ENCODE measurements at places on chromosomes 6 and 20.

DNA sequence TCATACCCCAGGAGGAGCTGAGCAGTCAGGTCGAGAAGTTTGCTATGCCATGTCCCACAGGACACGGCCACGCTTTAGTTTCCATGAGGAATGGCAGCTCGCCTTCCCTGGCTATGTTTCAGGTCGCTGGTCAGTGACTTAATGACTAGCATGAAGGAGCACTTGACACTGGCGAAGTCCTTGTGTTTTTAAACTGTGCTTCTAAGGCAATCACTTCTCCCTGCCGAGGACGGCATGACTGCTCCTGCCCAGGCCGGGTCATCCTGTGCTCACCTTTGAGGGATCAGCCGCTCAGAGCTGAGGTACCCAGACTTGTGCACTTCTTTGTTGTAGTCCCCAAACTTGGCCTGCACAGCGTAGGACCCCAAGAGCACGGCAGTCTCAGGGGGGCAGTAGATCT, 34.1 kb downstream of the EZR start:
- no peak for DNase-seq

- DNase-seq = peak; percentile 57
Measured at GRCh38 chr6:160462551-160463109, 114.5 kb downstream of the SLC22A3 start.

DNA sequence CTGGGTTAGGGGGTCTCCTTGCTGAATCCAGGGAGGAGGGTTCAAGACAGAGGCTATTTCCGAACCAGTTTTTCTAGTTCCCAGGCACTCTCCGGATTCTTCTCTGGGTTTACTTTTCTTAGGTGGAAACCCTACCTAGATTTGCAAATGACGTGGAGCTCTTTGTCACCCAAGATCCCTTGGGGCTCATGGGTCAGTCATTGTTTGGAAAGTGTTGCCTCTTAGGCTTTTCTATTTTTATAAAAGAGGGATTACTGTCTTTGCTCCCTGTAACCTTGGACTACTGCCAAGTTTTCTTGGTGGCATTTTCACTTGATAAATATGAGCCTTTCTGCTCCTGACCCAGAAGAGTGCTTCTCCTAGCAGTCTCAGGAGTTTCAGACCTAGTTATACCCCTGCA, 33.6 kb downstream of the FAM209B start:
- no peak for DNase-seq

DNA sequence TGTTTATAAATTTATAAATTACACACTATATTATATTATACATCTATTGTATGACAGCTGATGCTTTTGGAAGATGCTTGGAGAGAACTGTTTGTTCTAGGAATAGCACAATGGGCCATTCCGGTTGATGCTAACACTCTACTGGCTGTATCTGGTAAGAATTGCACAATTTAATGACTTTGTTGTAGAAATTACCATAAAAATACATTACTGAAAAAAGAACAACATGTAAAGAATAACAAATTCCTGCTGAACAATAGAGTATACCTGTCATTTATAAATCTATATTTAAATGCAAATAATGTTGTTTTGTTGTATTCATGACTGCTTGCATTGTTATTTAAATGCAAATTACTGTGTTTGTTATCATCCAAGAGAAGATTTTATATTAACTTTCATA, 14.4 kb downstream of the NR2E1 start:
- no peak for DNase-seq

- no peak for DNase-seq
Measured at GRCh38 chr20:20010639-20011500, 6.3 kb upstream of the NAA20 start.

DNA sequence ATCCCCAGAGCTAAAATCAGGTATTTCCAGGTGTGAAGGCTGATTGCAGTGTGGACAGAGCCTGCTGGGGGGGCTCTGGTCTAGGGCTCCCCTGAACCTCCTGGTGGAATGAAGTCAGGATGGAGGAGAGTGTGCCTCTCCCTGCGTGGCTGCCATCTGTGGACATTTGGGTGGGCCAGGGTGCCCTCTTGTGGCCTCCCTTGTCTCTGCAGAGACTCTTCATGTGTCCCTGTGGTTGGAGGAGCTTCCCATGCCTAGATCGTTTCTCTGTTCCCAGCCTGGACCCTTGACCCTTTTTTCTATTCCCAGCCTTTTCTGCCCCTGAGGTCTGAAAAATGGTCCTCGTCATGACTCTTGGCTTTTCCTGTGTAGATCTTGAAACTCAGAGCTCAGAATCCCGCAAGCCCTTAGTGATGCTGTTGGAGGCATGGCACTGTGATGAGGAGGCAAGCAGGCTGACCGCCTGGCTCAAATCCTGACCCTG, 9.9 kb upstream of the PSMF1 start:
- DNase-seq = peak; percentile 65

GRCh38 chr20:4043796-4044195, 28.4 kb upstream of the RNF24 start:
- DNase-seq = no peak

- DNase-seq = peak; percentile 50
Measured at GRCh38 chr6:163415620-163416556, 1.4 kb downstream of the QKI start.

DNA sequence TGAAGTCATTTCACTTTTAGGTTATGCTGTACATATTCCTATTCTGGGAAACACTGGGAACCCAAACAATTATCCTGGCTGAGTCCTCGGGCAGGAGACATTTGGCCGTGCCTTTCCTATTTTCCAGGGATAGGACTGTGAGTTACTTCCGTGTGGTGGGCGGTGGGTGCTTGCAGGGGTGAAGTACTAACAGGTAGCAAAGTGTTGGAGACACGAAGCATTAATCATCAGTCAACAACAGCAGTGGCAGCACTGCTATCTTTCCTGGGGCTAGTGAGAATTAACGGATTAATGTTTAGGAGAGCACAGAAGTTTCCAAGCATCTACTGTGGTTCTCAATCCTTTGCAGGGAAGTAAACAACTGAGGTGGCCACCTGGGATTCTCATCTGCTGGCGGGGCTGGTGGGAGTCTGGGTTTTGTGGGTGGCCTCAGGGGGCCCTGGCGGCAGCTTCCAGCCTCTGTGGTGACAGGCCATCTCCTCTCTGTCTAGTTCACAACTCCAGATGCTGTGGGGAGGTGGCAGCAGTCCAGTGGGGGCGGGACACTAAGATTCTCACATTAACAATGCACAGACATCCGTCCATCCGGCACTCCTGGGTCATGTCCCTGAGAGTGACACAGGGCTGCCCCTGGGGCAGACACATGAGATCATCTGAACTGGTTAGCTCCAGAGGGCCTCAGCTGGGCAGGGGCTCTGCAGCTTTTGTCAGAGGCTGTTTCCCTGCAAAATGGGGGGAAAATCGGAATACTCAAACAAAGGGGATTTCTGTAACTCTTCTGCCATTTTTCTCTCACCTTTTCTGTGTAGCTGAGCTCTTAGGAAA, 90.9 kb downstream of the GJA10 start:
- DNase-seq = no peak

- DNase-seq = no peak
Measured at GRCh38 chr20:1857466-1857865, 37.7 kb upstream of the SIRPA start.

- no peak for DNase-seq
Measured at GRCh38 chr6:100115407-100116101, 121.5 kb upstream of the MCHR2 start.

GRCh38 chr6:15876406-15876805, 213.6 kb upstream of the DTNBP1 start:
- DNase-seq = no peak

DNA sequence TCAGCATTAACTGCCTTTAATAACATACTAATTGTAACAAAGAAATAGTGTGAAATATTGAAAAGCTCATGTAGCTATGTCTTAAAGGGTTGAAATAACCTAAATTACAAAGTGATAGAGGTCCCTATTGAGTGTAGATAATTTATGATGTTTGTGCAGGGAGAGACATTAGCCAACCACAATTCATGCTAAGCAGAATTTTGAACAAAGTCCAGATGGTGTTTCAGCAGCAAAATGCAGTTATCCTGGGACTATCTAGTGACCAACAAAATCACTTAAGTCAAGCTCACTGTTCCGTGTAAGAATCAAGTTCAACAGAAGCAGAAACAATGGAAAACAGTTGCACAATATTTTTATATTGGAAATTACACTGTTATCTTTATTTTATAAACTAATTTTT, 218.5 kb downstream of the SIM1 start:
- DNase-seq = no peak

- no peak for DNase-seq
Measured at GRCh38 chr6:141587482-141588266, 545.1 kb upstream of the GJE1 start.

- no peak for DNase-seq
Measured at GRCh38 chr6:28807682-28808280, 116.0 kb downstream of the TRIM27 start.

DNA sequence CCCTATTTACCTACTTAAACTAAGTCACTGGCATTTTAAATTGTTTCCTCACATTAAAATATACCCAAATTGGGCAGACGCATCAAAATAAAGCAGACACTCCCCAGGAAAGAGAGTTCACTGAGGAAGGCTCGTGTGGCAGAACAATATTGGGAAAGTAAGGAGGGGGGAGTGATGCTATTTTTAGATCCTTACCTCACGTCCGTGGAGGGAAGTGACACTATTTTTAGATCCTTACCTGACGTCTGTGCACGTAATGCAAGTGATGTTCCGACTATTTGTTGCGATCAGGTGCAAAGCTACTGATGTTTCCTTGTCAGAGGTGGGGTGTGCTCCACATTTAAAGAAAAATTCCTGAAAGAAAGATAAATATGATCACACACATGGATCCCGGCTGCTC, 699.2 kb upstream of the AGPAT4 start:
- no peak for DNase-seq

- no peak for DNase-seq
Measured at GRCh38 chr6:14130435-14131075, 13.0 kb downstream of the CD83 start.

DNA sequence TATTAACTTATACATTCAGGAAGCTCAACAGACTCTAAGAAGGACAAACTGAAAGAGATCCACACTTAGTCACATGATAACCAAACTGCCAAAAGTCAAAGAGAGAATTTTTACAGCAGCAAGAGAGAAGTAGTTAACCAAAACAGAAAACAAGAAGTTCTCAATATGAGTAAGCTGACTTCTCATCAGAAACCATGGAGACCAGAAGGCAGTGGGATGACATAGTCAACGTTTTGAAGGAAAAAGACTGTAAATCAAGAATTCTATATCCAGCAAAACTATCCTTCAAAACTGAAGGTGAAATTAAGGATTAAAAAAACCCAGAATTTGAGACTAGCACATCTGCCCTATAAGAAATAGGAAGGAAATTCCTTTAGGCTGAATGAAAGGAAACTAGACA, 60.4 kb downstream of the COL19A1 start:
- no peak for DNase-seq

DNA sequence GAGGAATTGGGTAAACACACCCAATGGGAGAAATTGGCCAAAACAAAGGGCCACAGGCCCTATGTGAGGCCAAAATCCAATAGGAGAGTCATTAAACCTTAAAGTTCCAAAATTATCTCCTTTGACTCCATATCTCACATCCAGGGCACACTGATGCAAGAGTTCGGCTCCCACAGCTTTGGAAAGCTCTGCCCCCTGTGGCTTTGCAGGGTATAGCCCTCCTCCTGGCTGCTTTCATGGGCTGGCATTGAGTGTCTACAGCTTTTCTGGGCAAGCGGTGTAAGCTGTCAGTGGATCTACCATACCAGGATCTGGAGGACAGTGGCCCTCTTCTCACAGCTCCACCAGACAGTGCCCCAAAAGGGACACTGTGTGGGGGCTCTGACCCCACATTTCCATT, 160.5 kb downstream of the ADGRG6 start:
- no peak for DNase-seq

GRCh38 chr20:631101-631500, 21.0 kb upstream of the TCF15 start:
- no peak for DNase-seq

- peak; percentile 30 for DNase-seq
Measured at GRCh38 chr6:111761783-111762312, 111.4 kb downstream of the FYN start.

GRCh38 chr6:2891768-2892170, 11.3 kb downstream of the SERPINB9 start:
- DNase-seq = peak; percentile 76

DNA sequence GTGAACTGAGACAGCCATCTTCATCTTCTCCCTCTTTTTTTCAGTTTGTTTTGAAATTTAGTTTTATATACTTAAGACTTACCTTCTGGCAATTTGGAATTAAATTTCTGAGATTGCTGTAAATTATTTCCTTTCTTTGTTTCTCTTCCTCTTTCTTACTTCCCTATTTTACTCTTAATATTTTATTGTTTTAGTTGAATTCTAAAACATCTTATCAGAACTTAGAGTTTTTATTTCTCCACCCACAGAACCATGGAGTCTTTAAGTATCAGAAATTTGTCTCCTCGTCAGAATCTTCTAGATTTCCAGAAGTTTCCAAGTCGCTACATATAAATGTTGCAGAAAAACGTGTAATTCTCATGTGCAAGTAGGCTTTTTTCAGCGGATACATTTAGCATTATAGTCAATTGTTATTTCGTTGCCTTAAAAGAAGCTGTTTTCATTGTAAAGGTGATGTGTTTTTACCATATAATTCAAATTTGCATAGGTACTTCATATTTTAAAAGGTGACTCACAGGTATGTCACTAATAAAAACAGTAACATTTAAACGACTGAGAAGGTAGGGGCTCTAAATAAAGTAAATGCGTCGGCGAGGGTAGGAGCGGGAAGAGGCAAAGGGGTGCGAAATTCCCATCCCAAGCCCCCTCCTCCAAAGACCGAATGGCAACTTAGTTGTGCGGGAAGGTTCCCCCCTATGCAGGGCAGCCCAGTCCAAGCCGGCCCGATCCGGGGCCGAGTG, 866 bp upstream of the MYO6 start:
- DNase-seq = no peak

DNA sequence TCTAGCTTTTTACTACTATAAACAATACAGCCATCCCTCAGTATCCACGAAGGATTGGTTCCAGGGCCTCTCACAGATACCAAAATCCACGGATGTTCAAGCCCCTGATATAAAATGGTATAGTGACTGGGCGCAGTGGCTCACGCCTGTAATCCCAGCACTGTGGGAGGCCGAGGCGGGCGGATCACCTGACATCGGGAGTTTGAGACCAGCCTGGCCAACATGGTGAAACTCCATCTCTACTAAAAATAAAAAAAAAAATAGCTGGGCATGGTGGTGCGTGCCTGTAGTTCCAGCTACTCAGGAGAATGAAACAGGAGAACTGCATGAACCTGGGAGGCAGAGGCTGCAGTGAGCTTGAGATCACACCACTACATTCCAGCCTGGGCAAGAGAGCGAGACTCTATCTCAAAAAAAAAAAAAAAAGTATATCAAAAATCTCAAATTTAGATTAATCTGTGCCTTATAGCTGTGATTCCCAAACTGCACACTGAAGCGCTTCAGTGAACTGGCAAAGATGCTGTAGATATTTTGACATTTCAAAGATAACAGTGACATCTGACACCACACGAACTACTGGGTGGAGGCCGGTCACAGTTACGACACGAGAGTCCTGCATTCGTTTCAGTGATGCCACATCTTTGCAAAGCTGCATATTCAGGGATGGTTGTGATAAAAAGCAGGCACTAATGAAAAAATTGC, 38.3 kb downstream of the MRS2 start:
- DNase-seq = no peak
